ENCODE measurements at places on chromosomes 13 and 19.

DNA sequence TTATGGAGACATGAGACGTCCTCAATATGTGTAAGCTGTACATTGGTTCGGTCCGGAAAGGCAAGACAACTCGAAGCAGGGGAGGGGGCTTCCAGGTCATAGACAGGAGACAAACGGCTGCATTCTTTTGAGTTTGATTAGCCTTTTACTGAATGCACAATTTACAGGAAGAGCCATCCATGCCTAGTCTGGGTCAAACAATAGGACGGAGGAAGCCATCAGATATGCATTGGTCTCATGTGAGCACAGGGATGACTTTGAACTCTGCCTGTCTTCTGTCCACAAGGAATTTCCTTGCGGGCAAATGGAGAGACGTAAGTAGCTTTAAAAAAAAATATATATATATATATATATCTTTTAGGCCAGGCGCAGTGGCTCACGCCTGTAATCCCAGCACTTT lies 1.9 kb upstream of the CCNP start:
- DNase-seq = no peak

- DNase-seq = no peak
These were observed 173.7 kb downstream of the KLF12 start for GRCh38 chr13:73960474-73960873.

DNA sequence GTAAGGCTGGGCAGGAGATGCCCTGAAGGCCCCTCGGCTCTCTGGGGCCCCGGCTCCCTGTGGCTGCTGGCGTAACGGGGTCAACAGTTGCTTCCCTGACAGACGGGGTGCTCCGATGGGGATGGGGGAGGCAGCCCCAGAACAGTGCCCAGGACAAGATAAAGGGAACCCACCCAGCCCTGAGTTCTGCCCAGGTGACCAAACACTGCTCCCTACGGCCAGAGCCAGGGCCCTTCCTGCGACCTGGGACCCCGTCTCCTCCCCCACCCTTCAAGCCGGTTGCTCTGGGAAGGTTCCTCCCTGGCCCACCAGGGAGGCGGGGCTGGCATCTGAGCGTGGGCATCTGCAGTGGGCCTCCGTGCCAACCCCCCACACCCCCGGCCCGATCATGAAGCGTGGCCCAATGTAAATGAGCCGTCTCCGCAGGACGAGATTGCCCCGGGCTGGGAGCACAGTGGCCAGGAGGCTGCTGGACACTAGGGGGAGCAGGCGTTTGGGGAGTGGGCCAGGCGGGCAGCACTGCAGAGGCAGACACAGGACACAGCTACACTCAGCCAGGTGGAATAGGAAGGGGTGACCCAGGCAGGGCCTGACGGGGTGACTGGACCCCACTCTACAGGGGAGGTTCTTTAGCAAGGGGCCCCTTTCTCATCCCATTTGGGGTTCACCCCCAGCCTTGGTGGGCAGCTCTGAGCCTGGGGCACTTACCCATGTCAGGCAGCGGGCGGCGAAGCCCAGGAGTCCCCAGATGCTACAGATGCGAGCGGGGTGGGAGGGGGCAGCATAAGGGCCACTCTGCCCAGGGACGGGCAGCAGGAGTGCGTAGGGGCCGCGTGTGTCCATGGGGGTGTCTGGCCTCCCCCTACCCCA lies 1.2 kb upstream of the NKPD1 start:
- no peak for DNase-seq

- no peak for DNase-seq
These were observed 853.0 kb downstream of the SLITRK6 start for GRCh38 chr13:84946192-84946591.

DNA sequence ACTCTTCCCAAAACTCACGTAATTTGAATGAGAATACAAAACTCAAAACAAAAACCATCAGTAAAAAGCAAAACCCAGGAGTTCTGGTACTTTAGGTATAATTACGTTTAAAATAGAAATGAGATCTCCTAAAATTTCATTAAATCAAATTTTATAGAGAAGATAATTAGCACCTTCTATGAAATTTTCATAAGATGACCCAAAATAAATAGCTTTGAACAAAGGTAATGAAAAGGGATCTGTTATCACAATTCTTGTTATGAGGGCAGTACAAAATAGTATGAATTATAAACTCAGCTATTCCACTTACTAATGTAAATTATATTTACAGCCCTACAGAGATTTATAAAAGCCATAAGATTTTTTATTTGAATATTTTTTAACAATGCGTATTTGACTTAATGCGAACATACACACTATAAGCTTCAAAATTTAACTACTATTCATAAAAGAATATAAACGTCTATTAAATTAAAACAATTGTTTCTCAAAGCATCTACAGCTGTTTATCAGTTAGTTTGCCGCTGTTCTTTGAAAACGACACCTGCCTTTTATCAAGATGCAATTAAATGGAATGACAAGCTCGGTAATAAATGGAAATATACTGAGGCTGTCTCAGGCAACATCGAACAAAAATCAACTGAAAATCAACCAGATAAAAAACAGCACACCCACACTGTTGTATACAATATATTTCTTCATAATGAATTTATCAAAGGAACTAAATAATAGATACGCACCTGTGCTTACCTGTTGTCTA lies 63.8 kb downstream of the KCNRG start:
- no peak for DNase-seq

GRCh38 chr13:99980201-99980823 lies 1.3 kb upstream of the ZIC2 start:
- DNase-seq = peak; percentile 94

GRCh38 chr19:32649751-32650150 lies 25.2 kb downstream of the ANKRD27 start:
- DNase-seq = no peak

DNA sequence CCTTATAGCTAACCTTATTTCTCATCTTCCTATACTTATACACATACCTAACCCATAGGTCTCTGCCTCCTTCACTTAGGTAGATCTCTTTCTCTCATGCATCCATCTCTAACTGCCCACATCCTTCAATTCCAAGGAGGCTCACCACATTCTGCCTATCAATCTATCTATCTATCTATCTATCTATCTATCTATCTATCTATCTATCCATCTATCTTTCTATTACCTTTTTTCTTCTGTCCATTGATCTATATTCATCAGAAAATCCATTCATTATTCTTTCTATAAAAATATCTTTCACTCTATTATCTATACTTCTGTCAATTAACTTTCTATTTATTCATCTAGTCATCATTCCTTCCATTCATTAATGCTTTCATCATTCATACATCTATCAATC lies 11.1 kb upstream of the CYP2A7 start:
- DNase-seq = no peak

DNA sequence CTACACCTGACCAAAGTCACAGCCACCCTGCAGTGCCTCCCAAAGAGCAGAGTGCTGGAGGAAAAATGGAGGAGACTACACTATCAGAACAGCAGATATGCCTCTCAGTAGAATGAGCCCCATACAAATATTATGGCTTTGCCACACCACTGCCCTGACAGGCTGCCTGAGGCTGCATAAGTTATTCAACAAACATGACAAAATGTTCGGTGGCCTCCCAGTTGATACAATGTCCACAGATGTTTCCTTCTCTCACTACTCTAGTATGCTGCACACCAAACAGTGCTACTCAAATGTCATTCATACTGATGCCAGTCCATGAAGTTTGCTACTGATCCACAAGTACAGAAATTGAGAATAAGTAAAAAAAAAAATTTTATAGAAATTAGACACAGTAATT lies 41.0 kb downstream of the N4BP2L2 start:
- no peak for DNase-seq

DNA sequence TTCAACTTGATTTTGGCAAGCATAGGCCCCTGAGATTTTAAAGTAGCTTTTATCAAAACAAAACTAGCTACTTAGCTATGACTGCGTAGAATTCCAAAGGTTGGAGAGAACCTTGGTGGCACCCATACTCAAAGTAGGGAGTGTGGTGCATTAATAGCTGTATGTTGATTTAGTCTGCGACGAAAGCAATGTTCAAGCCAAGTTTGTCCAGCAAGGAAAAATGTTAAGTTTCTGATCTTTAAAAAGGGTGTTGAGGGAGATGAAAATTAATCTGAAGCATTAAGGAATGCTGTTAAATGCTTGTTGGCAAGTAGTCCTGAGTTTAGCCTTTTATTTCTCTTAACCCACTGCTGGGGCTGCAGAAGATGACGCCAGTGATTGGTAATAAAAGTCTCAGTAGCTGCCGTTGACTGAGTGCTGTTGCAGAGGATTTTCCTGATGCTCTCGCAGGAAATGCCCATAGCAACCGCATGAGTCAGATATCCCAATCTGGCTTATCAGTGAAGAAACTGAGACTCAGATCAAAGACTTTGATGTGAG lies 75.9 kb upstream of the RNF113B start:
- DNase-seq = no peak

GRCh38 chr13:73984201-73984600 lies 150.0 kb downstream of the KLF12 start:
- DNase-seq = no peak

GRCh38 chr19:54430306-54431254 lies 15.3 kb downstream of the TTYH1 start:
- peak; percentile 74 for DNase-seq

- no peak for DNase-seq
These were observed 5.7 kb downstream of the ERFL start for GRCh38 chr19:41922585-41922984.

DNA sequence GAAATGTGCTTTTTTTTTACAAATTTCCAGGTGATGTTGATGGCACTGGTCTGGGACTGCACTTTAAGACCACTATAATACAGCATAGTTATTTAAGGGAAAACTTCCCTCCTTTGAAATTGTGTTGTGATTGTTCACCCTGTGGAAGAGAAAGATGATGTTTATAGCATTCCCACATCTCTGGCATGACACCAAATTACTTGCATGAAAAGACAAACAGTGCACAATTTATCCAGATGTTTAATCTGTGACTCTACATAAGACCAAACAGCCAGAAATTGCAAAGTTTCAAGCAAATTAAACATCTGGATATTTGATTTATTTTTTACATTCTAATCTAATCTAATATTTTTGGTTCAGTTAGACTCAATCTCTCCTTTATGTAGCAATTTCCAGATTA lies 51.6 kb downstream of the UFM1 start:
- DNase-seq = no peak

All from brain (organoid and tissue), 16 donors.